ENCODE measurements at places on chromosomes 12 and 14.

DNA sequence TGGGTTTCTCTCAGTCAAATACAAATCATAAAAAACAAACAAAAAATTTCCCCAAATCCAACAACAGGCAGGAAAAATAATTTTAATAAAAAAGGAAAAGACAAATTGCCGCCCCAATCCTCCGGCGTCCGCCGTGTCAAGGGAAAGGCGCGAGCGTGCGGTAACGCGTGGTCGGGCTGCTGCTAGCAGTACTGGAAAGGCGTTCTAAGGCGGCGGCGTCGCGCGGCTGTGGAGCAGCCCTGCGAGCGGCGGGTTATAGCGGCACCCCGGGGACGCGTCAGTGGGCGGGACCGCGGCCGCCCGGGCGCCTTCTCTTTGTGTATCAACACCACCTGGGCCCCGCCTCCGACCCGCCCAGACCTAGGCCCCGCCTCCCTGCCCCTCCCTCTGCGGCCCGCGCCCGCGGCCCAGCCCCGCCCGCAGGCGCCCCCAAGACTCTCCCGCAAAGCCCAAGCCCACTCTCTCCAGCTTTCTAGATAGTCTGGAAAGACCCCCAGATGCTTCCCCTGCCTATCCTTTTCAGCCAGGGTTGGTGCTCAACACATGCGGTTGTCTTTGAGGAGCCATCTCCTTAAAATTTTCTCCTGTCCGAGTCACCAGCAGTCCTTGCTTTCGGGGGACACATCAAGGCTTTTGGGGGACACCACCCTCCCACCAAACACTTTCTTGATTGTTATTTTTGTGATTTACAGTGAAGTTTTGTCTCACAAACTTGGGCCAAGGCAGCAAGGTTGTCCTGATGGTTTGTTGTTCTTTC is at the start of gene SLC38A2:
Gene SLC38A2 (minus strand): TSS at position 230 of the 757 bp plus-strand sequence. CDS start 1,480 bp downstream, outside the sequence.
- peak; percentile 80 for DNase-seq

GRCh38 chr12:97968641-97969197 is 506.1 kb downstream of the RMST start:
- no peak for DNase-seq

GRCh38 chr14:27660683-27661082 is 1062.8 kb upstream of the NOVA1 start:
- DNase-seq, result no peak

DNA sequence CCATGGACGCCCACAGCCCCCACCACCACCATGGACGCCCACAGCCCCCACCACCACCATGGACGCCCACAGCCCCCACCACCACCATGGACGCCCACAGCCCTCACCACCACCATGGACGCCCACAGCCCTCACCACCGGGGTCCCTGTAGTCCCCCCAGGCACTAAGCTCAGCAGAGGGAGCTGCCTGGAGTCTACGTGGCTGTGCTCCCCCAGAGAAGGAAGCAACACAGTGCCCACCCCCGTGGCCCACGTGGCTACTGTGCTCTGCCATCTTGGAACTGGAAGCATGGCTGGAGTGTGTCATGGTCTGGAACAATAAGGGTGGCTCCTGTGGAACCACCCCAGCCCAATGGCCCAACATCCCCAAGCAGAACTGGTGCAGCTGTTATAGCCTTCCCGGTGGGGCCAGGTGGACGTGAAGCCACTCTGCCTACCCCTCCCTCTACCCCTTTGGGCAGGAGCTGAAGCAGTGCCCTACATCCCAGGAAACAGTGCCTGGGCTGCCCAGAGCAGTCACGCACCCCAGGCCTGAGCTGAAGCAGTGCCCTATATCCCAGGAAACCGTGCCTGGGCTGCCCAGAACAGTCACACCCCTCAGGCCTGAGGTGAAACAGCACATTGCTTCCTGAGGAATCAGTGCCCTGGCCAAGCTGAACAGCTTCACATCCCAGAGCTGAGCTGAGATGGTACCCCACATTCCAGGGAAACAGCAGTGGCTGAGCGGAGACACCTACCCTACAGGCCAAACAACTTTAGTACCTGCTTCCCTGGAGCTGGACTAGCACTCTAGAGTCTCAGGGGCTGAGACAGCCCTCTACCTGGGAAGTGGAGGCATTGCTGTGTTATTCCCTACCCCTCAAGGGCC is 9.0 kb upstream of the SFSWAP start:
- DNase-seq, result no peak

DNA sequence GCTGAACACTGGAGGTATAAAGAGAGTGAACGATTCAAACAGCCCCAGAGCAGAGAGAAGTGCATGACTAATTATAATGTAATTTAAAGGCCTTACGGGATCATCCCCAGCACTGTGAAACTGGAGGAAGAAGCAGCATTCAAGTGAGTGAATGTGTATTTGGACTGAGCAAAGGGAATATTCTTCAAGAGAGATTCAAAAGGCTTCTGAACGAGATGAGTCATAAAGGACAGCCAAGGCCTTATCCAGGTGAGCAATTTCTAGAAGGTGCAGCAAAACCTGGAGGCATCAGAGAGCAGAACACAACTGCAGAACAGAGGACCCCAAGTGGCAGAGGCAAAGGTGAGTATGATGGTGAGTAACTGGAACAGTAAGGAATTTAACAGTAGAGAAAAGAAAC is 127.2 kb downstream of the BCAT1 start:
- no peak for DNase-seq

- peak; percentile 43 for DNase-seq
Measured at GRCh38 chr12:124680863-124681778, 113.7 kb upstream of the NCOR2 start.

DNA sequence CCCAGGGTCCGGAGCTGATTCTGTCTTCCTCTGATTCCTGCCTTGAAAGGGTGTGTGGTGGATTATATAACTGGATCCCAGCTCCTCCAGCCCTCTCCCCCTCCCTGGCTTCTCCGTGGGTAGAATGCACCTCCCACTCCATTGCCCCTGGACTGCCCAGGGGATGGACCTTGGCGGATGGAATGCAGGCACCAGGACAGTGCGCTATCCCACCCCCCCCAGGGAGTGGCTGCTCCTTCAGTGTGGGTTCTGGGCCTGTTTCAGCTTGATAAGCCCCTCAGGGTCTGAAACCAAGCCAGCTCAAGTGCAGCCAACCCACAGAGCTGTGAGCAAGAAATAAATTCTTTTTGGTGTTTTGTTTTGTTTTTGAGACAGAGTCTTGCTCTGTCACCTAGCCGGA is 112.4 kb upstream of the TMEM132D start:
- no peak for DNase-seq
